Kasumi-1 (cell line): ENCODE measurements at places on chromosomes 5 and 9.

- DNase-seq, result no peak
Measured at GRCh38 chr5:38686658-38687057, 130.2 kb upstream of the LIFR start.

- DNase-seq, result no peak
Measured at GRCh38 chr9:136516191-136516654, 29.6 kb downstream of the NOTCH1 start.

DNA sequence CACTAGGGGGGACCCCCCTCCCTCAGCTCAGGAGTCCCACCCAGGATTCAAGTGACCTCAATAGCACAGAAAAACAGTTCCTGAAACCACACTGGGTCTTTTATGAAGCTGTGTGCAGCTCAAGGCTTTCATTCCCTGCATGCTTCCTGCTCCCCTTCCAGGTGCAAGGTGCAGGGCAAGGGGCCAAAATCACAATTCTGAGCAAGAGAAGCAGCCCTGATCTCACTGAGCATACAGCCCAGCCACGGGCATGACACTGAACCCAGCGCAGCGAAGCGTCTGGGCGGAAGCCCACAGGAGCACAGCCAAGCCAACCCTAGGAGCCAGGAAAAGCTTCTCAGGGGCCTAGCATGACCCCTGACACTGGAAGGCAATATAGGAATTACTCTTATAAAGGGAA is 62.9 kb downstream of the IRX2 start:
- DNase-seq, result no peak

- no peak for DNase-seq
Measured at GRCh38 chr5:81187885-81188284, 45.2 kb upstream of the CKMT2 start.

DNA sequence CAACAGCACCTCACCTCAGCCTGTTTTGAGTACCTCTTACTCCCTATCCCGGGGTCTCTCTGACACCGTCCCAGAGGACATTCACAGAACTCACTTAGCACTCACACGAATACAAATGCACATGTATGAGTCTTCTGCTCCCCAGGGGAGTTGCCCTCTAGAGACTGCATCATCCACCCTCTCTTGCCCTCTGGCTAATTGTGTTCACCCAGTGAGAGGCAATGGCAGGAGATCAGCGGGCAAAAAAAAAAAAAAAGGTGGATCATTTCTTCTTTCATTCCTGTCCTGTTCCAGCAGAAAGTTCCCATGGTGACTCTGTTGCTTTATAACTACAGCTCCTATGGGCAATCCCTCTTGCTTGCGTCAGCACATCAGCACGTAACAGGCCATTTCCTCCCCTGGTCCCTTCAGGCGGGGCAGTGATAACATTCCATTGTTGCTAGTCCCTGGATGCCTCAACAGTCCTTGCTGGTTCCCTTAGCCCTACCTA is 23.5 kb upstream of the SNX2 start:
- no peak for DNase-seq

- no peak for DNase-seq
Measured at GRCh38 chr9:38315085-38315595, 77.4 kb upstream of the ALDH1B1 start.

DNA sequence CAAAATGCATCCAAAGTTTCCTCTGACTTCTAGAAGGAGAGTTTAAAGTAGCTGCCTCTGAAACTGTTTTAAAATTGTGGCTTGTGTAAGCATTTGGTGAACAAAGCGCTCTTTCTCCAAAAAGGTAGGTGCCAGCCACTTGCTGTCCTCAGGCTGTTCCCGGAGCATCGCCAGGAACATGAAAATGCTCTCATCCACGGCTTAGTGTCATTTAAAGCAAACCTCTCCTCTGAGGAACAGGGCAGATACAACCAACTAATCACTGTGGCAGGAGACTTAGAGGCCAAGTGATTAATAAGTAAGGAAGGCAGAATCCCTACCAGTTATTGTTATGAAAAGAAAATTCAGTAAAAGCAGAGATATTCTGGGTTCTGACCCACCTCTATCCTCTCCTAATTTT is 165.6 kb downstream of the DCP2 start:
- DNase-seq, result no peak

DNA sequence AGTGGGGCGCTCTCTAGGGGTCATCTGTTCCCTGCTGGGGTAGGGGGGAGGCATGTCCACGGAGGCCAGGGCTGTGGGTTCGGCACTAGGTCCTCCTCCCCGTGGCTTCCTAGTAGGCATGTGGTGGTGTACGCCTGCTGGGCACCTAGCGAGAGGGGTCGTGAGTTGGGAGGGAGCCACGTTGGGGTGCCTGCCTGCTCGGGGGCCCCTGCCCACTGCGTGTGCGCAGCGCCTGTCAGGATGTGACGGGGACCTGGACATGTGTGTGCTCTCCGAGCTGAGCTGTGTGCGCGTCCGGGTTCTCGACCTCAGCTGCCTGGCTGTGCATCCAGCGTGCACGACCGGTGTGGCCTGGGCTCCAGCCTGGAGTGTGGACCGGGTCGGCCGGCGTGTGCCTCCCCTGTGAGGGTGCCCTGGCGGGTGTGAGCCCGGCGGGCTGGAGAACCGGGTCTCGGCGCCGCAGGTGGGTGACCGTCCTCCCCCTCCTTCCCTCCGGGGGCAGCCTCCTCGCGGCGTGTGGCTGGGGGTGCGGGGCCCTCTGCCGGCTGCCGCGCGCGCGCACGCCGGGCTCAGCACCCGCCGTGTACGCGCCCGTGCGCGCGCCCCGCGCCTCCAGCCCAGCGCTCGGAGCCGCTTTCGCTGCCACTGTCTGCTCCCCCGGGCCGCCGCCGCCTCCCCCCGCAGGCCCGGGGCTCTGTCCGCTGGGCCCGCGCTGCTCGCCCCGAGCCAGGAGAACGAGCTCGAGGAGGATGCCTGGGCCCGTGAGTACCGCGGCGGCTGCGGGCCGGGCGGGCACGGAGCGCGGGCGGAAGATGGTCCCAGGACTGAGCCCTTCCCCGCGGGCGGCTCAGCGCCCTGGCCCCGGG is at the start of gene PRR7:
PRR7 (plus strand) TSS at position 615 of the 866 bp plus-strand sequence. CDS start 8,254 bp downstream, outside the sequence.
- peak; percentile 57 for DNase-seq

GRCh38 chr5:93294199-93294598 is 286.8 kb downstream of the NR2F1-AS1 start:
- DNase-seq, result no peak

GRCh38 chr5:77960305-77960704 is 184.2 kb upstream of the TBCA start:
- DNase-seq, result no peak

DNA sequence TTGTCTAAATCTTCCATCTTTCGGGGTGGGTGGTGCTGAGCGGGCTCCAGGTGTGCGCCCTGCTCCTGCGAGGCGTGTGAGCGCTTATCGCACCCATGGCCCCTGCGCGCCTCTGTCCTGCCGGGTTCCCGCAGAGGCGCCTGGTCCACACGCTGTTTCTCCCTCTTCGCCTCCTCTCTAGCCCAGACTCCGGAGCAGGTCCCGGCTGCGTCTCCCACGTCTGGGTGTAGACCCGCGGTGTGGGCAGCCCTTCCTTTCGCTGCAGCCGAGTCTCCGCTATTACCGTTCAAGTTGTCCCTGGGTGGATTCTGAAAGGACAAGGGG is 40.5 kb upstream of the PLEKHG4B start:
- DNase-seq, result no peak

GRCh38 chr5:79544131-79544530 is 30.2 kb upstream of the HOMER1 start:
- no peak for DNase-seq

DNA sequence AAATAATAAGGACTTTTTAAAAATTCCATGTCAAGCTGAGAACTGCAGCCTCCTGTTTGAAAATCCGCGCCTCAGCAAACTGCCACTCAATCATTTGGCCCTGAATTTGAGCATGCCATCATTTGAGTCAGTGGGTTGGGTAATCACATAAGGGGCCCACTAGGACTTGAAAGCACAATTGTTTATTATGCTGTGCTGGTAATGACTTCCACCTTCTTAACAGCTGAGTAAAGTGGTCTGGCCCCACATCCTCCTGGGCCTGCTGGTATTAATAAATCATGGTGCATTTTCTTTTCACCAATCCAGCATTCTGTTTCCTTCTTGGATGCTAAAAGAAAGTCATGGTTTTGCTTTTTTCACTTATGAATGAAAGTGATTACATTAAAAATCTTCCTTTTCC is 103.0 kb upstream of the CTSL start:
- no peak for DNase-seq
